ENCODE measurements at places on chromosomes 16 and 17. TPM values are rescaled to one million over a fixed set of nuclear protein-coding genes. Genes with fewer than 3 reads are reported as not detected.

- DNase-seq, result peak; percentile 75
Observed at GRCh38 chr17:29291163-29291752, 2.7 kb downstream of the NUFIP2 start.

- no peak for DNase-seq
Observed at GRCh38 chr16:79365702-79366101, 234.8 kb downstream of the MAF start.

DNA sequence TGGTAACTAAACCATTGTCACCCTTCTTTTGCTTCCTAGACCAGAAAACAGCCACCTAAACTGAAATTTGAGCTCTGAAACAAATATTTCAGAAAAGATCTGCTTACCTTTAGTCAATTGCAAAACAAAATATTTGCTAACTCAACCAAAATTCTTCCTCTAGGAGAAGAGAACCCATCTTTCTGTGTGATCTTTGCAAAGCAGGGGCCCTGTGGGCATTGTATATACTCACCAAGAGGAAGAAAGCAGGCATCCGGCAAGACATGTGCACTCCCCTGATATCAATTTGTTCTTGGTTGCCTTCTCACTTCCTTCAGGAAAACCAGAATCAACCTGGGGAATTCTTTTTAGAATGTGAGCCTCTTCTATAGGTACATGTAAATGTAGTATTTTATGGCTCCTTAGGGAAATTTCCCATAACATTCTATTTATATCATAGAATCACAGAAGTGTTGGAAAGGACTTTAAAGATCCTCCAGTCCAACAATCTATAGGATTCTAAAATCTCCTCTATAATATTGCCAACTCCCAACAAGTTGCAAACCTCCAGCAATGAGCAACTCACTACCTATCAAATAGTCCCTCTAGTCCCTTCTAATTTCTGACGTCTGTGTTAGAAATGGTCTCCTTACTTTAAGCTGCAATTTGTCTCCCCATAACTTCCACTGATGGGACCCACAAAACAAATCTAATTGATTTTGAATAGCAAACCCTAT, 966 bp downstream of the SLFN14 start:
- no peak for DNase-seq

CXCL16 gene
- 0.43 TPM for total RNA-seq

PGP gene
- total RNA-seq, result 13.3 TPM

Data from neural progenitor cell (in vitro differentiated cells).